ENCODE measurements at places on chromosomes 7 and 10.

DNA sequence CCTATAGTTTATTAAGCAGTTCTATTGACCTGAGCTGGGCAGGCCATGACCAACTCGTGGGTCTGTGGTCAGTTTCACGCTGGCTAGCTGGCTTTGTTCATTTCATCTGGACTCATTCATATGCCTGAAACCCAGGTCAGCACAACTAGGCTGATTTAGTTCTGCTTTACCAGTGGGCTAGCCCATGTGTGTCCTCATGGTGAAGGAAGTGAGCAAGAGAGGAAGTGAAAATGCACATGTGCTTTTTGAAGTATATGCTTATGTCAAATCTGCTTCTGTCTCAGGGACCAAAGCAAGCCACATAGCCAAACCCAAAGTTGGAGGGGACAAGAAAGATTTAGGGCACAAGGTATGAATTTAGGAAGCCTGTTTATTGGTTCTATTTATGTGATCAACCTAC, 154.5 kb downstream of the RNF133 start:
- DNase-seq, result no peak

GRCh38 chr7:151694828-151695580, 175.3 kb upstream of the RHEB start:
- no peak for DNase-seq

GRCh38 chr7:27175626-27176523, 1.8 kb upstream of the HOXA10 start:
- DNase-seq, result no peak

DNA sequence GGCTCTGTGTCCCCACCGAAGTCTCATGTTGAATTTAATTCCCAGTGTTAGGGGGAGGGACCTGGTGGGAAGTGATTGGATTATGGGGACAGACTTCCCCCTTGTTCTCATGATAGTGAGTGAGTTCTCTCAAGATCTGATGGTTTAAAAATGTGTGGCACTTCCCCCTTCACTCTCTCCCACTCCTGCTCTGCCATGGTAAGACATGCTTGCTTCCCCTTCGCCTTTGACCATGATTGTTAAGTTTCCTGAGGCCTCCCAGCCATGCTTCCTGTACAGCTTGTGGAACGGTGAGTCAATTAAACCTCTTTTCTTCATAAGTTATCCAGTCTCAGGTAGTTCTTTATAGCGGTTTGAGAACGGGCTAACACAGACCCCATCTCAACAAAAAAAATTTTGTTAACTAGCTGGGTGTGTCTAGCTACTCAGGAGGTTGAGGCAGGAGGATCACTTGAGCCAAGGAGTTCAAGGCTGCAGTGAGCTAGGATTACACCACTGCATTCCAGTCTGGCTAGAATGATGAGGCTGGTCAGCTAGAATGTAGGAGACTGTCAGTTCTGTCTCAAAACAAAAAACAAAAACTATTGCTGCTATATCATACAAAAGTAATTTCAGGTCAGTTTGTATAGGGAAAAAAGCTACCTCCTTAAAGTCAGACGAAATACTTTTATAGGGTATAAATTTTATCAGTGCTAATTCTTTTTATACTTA, 57.7 kb downstream of the ATAD1 start:
- DNase-seq, result peak; percentile 48

GRCh38 chr10:117677239-117677638, 134.7 kb downstream of the EMX2 start:
- DNase-seq, result no peak

GRCh38 chr10:86091216-86091615, 275.4 kb downstream of the GRID1 start:
- no peak for DNase-seq

GRCh38 chr7:105020926-105021325, 6.9 kb downstream of the KMT2E start:
- peak; percentile 32 for DNase-seq

- DNase-seq, result no peak
Measured at GRCh38 chr10:4652111-4653010, 173.6 kb upstream of the AKR1E2 start.

GRCh38 chr10:87534173-87534858, 29.6 kb downstream of the MINPP1 start:
- DNase-seq, result no peak

DNA sequence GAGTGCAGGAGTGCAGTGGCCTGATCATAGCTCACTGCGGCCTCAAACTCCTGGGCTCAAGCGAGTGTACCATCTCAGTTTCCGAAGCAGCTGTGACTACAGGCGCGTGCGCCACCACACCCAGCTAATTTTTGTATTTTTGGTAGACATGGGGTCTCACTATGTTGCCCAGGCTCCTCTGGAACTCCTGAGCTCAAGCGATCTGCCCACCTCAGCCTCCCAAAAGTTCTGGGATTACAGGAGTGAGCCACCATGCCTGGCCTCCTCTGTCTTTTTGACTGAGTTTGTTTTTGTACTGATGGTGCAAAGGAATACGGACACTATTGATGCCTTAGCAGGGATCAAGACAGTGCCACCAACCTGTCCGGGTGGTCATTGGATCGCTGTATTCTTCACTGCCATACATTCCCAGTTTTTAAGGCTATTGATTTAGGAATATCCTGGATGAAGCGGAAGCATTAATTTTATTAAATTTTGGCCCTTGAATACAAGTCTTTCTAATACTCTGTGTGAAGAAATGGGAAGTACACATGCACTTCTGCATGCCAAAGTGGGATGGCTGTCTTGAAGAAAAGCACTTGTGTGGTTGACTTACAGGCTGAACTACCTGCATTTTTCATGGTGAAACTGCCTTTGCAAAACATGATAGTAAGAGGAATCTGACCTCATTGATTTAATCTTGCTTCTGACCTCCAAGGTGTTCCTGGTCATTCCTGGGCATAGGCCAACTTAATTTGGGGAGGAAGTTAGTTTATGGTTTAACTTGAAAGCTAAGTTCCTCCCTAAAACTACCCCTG, 2.1 kb upstream of the CUL2 start:
- DNase-seq, result no peak

DNA sequence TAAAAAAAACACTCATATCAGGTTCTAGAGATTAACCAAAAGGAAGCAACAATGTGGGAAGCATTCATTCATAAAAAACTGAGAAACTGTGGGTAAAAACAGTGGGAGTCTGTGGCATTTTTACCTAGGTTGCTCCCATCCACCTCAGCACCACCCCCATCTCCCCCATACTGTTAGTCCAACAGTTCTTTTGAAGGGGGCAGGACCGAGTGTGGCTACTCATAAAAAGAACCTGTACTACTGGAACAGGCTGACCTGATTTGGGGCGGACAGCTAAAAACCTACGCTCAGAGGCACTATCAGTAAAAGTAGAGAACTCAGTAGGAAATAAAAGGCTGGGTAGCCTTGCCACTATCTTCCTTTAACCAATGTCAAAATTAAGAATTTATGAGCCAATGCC, 84.5 kb downstream of the DPY19L1 start:
- no peak for DNase-seq

GRCh38 chr10:97482381-97482780, 15.8 kb downstream of the MMS19 start:
- DNase-seq, result no peak

DNA sequence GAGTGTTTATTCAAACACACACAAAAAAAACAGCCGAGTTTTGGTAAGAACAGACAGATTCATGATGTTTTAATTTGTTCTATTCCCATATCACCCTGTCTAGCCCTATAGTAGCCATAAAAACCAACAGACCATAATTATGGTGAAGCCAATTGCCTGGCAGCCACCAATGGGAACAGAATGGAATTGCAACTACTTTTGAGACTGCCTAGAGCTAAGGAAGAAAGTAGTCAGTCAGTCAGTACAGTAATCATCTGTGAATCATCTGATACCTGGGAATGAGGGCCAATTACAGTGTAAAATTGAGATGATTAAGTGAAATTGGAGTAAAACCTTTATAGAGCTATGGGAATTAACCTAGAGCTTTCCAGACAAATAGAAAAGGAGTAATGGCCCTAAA, 952.7 kb upstream of the KCND2 start:
- DNase-seq, result no peak

DNA sequence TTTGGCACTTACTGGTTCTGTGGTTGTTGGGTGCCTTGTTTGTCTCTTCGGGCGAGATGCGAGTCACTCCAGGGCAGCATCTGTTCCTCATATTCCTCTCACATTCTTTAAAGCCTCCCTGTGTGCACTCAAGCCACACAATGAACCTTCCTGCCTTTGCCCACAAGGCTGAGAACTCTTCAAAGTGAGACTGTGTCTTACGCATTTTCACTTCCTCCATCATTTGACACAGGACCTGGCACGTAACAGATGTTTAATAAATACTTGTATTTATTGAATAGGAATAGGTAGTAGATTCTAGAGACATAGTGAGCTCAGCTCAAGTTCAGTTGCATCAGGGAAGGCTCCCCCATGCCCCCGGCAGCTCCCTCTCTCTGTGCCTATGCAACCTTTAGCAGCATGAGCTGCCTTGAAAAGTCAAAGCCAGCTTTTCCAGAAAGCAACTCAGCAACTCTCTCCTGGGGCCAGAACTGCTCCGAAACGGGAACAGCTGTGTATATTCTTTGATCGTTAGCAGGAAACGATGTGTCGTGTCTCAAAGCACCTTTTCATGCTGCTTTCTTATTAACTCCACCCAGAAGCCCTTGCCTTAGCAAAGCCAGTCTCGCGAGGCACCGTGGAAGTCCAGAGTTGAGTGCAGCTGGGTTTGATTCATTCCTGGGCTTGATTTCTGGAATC, 97.5 kb downstream of the PFKFB3 start:
- peak; percentile 7 for DNase-seq

- no peak for DNase-seq
Measured at GRCh38 chr10:22816298-22816653, 101.9 kb upstream of the PIP4K2A start.

GRCh38 chr7:17144322-17144721, 154.1 kb upstream of the AHR start:
- DNase-seq, result peak; percentile 37

- DNase-seq, result peak; percentile 40
Measured at GRCh38 chr10:128274938-128275337, 148.7 kb upstream of the MKI67 start.

GRCh38 chr7:117728890-117729624, 144.2 kb downstream of the CTTNBP2 start:
- DNase-seq, result no peak

- DNase-seq, result no peak
Measured at GRCh38 chr7:2171855-2172254, 60.9 kb downstream of the MAD1L1 start.

DNA sequence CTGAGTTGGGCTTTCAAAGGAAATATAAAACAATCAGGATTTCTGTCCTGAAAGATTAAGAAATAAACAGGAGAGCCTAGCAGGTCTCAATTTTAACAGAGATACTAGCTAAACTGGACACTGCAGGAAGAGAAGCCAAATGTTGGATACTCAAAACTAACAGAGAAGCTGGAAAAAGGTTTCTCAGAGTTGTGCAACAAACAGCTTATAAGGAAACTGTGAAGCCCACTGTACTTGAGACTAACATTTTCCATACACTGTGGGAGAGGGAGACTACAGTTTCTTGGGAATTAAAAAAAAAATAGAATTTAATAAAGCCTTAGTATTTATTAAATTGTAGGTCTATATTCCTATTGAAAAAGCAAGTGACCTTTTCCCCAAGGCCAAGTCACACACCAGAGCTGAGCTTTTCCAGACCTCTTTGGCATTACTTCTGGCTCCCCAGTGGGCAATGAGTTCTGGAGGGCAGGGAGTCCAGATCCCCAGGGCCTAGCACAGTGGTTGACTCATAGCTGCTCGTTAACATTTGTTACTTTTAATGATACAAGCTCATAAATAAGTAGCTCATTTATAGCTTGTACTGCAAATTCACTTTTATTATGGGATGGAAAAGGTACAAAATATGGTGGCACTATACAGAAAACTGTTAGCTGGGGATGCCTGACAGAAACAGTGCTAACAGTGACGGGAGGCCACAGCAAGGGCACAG, 68.3 kb downstream of the MINDY3 start:
- DNase-seq, result no peak

GRCh38 chr10:71379118-71379766, 17.5 kb upstream of the CDH23 start:
- no peak for DNase-seq

- DNase-seq, result no peak
Measured at GRCh38 chr7:42790196-42790595, 121.7 kb downstream of the C7orf25 start.

- DNase-seq, result peak; percentile 48
Measured at GRCh38 chr10:111598433-111599059, 521.7 kb downstream of the ADRA2A start.

DNA sequence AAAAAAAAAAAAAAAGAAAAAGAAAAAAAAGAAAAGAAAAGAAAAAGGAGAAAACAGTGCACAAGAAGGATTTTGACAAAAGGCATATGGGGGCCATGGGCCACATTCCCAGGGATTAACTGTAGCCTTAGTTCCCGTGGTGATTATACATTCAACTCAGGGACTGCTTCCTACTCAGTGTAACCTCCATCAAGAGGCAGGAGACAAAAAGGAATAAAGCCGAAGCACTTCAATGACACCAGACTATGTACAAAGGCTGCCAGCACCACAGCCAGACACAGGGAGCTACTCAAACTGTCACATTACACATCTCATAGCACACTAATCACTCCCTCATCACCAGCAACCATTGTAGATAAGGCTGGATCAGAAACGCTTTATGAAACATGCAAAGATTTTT, 5.1 kb upstream of the PMPCB start:
- DNase-seq, result no peak

DNA sequence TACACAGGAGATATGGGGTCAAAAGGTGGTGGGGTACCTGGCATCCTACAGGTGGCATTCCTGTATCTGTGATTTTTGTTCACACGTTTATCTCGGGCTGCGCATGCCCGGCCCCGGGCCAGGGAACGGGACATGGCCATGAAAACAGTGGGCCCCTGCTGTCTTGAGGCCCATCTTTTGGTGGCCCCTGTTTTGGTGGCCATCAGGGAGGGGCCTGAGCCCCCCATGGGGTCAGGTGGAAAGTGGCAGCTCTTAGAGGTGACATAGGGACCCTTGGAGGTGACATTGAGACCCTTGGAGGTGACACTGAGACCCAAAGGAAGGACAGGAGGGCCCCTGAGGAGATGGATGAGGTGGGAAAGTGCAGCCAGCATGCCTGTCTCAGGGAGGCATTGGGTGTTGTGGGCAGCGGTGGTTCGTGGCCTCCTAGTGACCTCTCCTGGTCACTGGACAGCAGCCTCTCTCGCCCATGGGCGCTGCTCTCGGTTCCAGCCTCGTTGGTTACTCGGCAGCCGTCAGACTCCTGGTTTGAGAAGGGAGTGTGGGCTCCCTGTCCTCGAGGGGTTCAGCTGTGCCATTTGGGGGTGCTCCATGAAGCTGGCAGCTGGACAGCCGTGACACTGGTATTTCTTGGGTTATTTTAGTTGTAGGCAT, 39.9 kb downstream of the INPP5A start:
- DNase-seq, result no peak

- no peak for DNase-seq
Measured at GRCh38 chr10:129275886-129276285, 191.2 kb upstream of the MGMT start.

GRCh38 chr7:102251531-102252365, 34.9 kb upstream of the SH2B2 start:
- no peak for DNase-seq

Measured in AML-193 (cell line).